Hepatocyte (in vitro differentiated cells): ENCODE measurements at places on chromosomes 2 and 18.

DNA sequence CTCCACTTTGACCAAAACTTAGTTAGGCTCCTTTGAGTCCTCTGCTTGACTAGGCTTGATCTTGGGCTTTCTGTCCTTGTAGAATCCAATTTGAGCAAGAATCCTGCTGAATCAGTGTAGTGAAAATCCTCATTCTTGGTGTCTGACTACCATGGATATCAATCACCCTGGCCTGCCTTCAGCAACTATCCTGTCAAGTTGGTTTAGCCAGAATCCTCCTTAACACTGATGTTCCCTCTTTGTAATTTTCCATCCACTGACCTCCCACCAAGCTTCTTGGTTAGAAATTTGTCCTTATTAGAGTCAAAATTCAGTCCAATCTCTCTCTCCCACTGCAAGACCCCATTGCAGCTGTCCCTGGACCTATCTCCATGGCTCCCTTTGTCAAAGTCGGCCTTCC is 494 bp upstream of the RBM45 start:
- H3K36me3 ChIP-seq = no peaks in the 10 kb centered on the region
- H3K27ac ChIP-seq = no peak overlapping the region
- DNase-seq = no peak
- peaks cover 5% of the 10 kb centered on the region for H3K4me1 ChIP-seq
- no peak overlapping the region for H3K4me3 ChIP-seq
- H3K27me3 ChIP-seq = no peaks in the 10 kb centered on the region

GRCh38 chr18:34972765-34973414 is 68.3 kb upstream of the MAPRE2 start:
- H3K27me3 ChIP-seq = no peaks in the 10 kb centered on the region
- H3K36me3 ChIP-seq = no peaks in the 10 kb centered on the region
- H3K4me1 ChIP-seq = no peaks in the 10 kb centered on the region
- no peak overlapping the region for H3K27ac ChIP-seq

DNA sequence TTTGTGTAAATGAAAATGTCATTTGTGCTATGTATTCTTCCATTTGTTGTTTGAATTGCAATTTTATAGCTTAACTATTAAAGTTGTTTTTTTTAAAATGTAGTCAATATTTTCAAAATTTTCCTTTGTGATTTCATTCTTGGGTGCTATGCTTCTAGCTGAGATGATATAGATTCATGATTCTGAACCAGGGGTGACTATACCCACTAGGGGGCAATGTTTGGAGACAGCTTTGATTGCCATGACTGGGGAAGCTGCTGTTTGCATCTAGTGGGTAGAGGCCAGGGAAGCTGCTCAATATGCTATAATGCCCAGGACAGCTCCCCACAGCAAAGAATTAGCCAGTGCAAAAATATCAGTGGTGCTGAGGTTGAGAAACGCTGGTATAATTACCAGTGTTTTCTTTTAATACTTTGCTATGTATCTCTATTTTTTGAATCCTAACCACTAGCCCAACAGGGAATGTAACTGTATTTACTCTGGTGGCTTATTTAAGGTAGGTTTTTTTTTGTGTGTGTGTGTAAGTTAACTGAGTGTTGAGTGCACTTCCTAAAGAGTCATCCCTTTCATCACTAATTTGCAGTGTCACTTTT is 99.7 kb downstream of the MEP1B start:
- peak; percentile 80 for DNase-seq
- no peaks in the 10 kb centered on the region for H3K27me3 ChIP-seq
- H3K4me3 ChIP-seq = no peak overlapping the region
- H3K27ac ChIP-seq = no peak overlapping the region
- H3K4me1 ChIP-seq = no peaks in the 10 kb centered on the region
- no peaks in the 10 kb centered on the region for H3K36me3 ChIP-seq

DNA sequence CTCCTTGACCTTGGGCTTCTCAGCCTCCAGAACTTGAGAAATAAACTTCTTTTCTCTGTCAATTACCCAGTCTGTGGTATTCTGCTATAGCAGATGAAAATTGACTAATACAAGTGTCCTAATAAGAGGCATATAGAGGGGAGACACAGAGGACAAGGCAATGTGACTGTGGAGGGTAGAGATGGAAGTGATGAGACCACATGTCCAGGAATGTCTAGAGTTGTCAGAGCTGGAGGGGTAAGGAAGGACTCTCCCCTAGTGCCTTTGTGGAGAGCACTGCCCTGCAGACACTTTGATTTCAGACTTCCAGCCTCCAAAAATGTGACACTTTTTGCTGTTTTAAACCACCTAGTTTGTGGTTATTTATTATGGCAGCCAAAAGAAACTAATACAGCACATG is 74.4 kb downstream of the ACKR3 start:
- no peak overlapping the region for H3K4me3 ChIP-seq
- H3K27me3 ChIP-seq = no peaks in the 10 kb centered on the region
- peaks cover 18% of the 10 kb centered on the region for H3K4me1 ChIP-seq
- no peak for DNase-seq
- no peaks in the 10 kb centered on the region for H3K36me3 ChIP-seq

GRCh38 chr2:119126650-119127049 is 31.9 kb downstream of the C1QL2 start:
- peak; percentile 47 for DNase-seq
- no peaks in the 10 kb centered on the region for H3K36me3 ChIP-seq
- H3K27me3 ChIP-seq = no peaks in the 10 kb centered on the region
- H3K27ac ChIP-seq = no peak overlapping the region
- no peak overlapping the region for H3K4me3 ChIP-seq

- H3K36me3 ChIP-seq = no peaks in the 10 kb centered on the region
- no peaks in the 10 kb centered on the region for H3K27me3 ChIP-seq
- no peaks in the 10 kb centered on the region for H3K4me1 ChIP-seq
- no peak overlapping the region for H3K4me3 ChIP-seq
- DNase-seq = no peak
- no peak overlapping the region for H3K27ac ChIP-seq
Observed at GRCh38 chr2:240881913-240882312, 13.3 kb downstream of the AGXT start.

- no peaks in the 10 kb centered on the region for H3K4me1 ChIP-seq
- H3K4me3 ChIP-seq = no peak overlapping the region
- no peaks in the 10 kb centered on the region for H3K36me3 ChIP-seq
- no peaks in the 10 kb centered on the region for H3K27me3 ChIP-seq
Observed at GRCh38 chr2:113174376-113174750, 592 bp downstream of the PSD4 start.

DNA sequence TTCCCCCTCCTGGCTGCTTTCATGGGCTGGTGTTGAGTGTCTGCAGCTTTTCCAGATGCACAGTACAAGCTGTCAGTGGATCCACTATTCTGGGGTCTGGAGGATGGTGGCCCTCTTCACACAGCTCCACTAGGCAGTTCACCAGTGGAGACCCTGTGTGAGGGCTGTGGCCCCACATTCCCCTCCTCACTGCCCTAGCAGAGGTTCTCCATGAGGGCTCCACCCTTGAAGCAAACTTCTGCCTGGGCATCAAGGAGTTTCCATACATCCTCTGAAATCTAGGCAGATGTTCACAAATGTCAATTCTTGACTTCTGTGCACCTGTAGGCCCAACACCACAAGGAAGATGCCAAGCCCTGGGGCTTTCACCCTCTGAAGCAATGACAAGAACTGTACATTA is 1386.2 kb upstream of the ACVR2A start:
- DNase-seq = no peak
- no peaks in the 10 kb centered on the region for H3K36me3 ChIP-seq
- no peak overlapping the region for H3K4me3 ChIP-seq
- no peaks in the 10 kb centered on the region for H3K27me3 ChIP-seq
- no peaks in the 10 kb centered on the region for H3K4me1 ChIP-seq

GRCh38 chr2:241808721-241809382 is at the start of gene NEU4:
NEU4 (plus strand) TSS chr2:241809193; CDS start chr2:241814485, 5,292 bp downstream.
- H3K27me3 ChIP-seq = no peaks in the 10 kb centered on the region
- H3K4me1 ChIP-seq = peaks cover 24% of the 10 kb centered on the region
- peak within 1 kb of the TSS; percentile 88 for H3K27ac ChIP-seq
- no peak within 1 kb of the TSS for H3K4me3 ChIP-seq
- no peaks in the 10 kb centered on the region for H3K36me3 ChIP-seq
- DNase-seq = no peak

DNA sequence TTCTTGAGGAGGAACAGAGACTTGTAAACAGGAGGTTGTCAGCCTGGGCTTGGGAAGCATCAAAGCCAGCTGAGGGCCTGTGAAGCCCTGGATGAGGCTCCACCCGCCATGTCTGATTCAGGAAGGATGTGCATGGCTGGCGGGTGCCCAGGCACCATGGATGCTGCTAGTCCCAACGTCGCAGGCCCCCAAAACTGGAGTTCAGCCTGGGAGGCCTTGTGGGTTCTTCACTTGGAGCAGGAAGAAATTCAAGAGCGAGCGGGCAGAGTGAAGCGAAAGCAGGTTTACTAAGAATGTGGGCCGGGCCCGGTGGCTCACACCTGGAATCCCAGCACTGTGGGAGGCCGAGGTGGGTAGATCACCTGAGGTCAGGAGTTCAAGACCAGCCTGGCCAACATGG is 12.1 kb upstream of the PXDN start:
- H3K27me3 ChIP-seq = no peaks in the 10 kb centered on the region
- no peak for DNase-seq

- H3K4me1 ChIP-seq = no peaks in the 10 kb centered on the region
- H3K4me3 ChIP-seq = no peak overlapping the region
- no peaks in the 10 kb centered on the region for H3K27me3 ChIP-seq
Observed at GRCh38 chr2:196565106-196565765, 74.3 kb upstream of the CCDC150 start.

GRCh38 chr2:54962511-54962910 is 87.7 kb downstream of the RTN4 start:
- no peaks in the 10 kb centered on the region for H3K27me3 ChIP-seq
- no peak overlapping the region for H3K4me3 ChIP-seq
- no peak overlapping the region for H3K27ac ChIP-seq
- H3K4me1 ChIP-seq = no peaks in the 10 kb centered on the region

DNA sequence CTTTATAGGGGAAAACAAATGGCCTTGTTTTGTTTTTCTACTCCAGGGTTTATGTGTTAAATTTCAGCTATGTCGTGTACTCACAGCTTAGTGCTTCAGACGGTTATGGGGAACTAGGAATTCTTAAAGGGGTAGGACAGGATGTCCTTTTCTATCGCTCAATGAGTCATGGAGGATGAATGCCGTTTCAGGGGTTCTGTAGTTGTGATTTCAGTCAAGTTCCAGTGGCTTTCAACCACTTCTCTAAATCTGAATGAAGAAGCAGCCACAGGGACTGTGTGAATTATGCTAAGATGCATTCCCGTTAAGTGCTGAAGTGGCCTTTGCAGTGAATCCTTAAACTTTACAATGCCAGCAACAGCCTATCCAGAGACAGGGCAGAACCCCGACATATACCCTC is 1231.7 kb upstream of the ZEB2 start:
- H3K27ac ChIP-seq = peak overlapping the region; percentile 44
- H3K4me1 ChIP-seq = peaks cover 31% of the 10 kb centered on the region
- H3K4me3 ChIP-seq = no peak overlapping the region
- H3K36me3 ChIP-seq = no peaks in the 10 kb centered on the region
- DNase-seq = no peak
- H3K27me3 ChIP-seq = no peaks in the 10 kb centered on the region

DNA sequence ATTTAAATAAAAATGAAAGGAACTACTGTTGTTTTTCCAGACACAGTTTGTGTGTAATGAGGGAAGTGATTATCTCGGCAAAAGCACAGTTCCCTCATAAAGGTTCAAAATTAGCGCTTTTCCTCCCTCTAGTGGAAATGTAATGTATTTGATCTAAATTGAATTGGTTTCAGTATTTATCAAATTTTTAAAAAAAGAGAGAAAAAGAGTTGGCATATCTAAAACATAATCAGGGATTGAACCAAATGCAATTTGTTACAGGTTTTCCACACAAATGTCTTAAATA is 37.5 kb downstream of the CMPK2 start:
- H3K4me3 ChIP-seq = no peak overlapping the region
- DNase-seq = peak; percentile 66
- H3K27ac ChIP-seq = peak overlapping the region; percentile 70
- H3K36me3 ChIP-seq = no peaks in the 10 kb centered on the region
- no peaks in the 10 kb centered on the region for H3K27me3 ChIP-seq

DNA sequence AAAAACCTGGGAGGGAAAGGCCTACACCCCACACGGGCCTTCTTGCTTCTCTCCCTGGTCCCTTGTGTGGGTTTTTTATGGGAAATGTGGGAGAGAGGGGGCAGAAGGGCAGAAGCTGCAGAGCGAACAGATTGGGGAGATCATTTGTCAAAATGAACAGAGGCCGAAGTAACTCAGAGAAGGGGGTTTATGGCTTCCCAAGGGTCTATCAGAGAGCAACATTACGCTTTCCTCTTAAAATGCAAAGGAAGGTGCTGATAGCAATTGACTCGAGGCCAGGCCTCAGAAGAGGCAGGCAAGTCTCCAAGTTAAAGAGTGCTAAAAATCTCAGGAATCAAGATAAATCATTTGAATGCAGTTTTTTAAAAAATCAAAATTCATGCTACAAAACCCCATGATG is 101.5 kb downstream of the SGPP2 start:
- H3K4me3 ChIP-seq = no peak overlapping the region
- H3K27ac ChIP-seq = no peak overlapping the region
- no peaks in the 10 kb centered on the region for H3K36me3 ChIP-seq
- no peaks in the 10 kb centered on the region for H3K4me1 ChIP-seq
- DNase-seq = no peak

GRCh38 chr2:203948733-203949132 is 12.2 kb downstream of the ICOS start:
- no peak for DNase-seq
- H3K36me3 ChIP-seq = no peaks in the 10 kb centered on the region
- H3K4me3 ChIP-seq = no peak overlapping the region
- no peak overlapping the region for H3K27ac ChIP-seq
- H3K4me1 ChIP-seq = no peaks in the 10 kb centered on the region
- H3K27me3 ChIP-seq = no peaks in the 10 kb centered on the region

DNA sequence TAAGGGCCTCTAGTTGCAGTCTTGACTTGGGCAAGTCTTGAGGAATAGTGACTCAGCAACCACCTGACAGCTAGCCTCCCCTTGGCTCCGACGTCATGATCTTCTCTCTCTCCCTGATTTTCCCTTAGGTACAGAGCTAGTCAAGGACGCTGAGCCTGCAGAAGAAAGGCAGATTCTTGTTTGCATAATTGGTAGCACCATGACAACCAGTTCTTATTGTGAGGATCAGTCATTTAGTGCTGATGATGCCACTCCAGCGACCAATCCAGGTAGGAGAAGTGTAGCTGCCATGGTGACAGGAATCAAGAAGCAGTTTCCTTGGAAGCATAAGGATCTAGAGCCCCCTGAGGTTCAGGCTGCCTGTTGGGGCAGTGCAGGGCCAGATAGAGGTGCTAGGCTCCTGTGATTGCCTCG is 2.8 kb upstream of the RESP18 start:
- H3K27ac ChIP-seq = no peak overlapping the region
- no peak for DNase-seq
- H3K27me3 ChIP-seq = peaks cover 53% of the 10 kb centered on the region

GRCh38 chr18:68796936-68797690 is 767 bp upstream of the CCDC102B start:
- H3K4me3 ChIP-seq = no peak overlapping the region
- H3K4me1 ChIP-seq = no peaks in the 10 kb centered on the region
- DNase-seq = no peak
- H3K27ac ChIP-seq = no peak overlapping the region
- H3K27me3 ChIP-seq = no peaks in the 10 kb centered on the region

- peak overlapping the region; percentile 32 for H3K27ac ChIP-seq
- H3K36me3 ChIP-seq = no peaks in the 10 kb centered on the region
- DNase-seq = no peak
- peaks cover 7% of the 10 kb centered on the region for H3K4me1 ChIP-seq
- H3K4me3 ChIP-seq = no peak overlapping the region
- H3K27me3 ChIP-seq = no peaks in the 10 kb centered on the region
Observed at GRCh38 chr18:67621049-67621713, 104.7 kb upstream of the DSEL start.

GRCh38 chr2:124668161-124668560 is 643.1 kb downstream of the CNTNAP5 start:
- H3K4me1 ChIP-seq = no peaks in the 10 kb centered on the region
- no peak overlapping the region for H3K27ac ChIP-seq
- no peaks in the 10 kb centered on the region for H3K36me3 ChIP-seq
- no peak for DNase-seq
- no peaks in the 10 kb centered on the region for H3K27me3 ChIP-seq
